ENCODE measurements at places on chromosomes 5 and 9.

- ATAC-seq: no peak
Measured at GRCh38 chr9:107712390-107712789, 222.8 kb upstream of the KLF4 start.

- ATAC-seq: no peak
Measured at GRCh38 chr5:107604990-107605389, 65.7 kb downstream of the EFNA5 start.

DNA sequence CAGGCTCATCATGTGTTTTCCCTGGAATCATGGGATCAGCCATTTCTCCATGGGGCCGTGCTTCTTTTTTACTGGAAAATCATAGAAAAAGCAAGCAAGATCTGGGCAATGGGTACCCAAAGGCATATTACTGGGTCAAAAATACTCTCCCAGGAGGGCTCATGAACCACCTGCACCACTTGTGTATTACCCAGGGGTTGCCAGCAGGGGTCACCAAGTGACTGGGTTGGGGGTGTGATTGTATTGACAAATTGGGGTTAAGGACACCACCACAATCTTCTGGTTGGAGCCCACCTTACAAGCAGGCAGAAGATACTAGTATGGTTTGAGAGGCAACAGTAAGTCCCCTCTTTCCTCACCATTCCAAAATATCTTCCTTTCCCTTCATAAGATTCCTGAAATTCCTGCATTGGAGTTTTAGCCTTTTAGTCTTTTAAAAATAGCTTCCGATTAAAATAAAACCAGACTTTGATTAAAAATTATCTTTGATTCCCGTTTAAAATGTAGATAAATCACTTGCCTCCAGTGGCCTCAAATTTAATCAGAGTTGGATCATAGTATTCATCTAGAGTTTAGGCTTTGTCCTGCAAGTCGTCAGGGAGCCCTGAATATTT lies 603.3 kb downstream of the KIF4B start:
- no peak for ATAC-seq

GRCh38 chr9:110801426-110801825 lies 132.8 kb downstream of the MUSK start:
- ATAC-seq: no peak

- ATAC-seq: no peak
Measured at GRCh38 chr9:80707120-80707519, 982.2 kb downstream of the TLE1 start.

- no peak for ATAC-seq
Measured at GRCh38 chr9:136950656-136951276, 1.3 kb upstream of the LCN12 start.

DNA sequence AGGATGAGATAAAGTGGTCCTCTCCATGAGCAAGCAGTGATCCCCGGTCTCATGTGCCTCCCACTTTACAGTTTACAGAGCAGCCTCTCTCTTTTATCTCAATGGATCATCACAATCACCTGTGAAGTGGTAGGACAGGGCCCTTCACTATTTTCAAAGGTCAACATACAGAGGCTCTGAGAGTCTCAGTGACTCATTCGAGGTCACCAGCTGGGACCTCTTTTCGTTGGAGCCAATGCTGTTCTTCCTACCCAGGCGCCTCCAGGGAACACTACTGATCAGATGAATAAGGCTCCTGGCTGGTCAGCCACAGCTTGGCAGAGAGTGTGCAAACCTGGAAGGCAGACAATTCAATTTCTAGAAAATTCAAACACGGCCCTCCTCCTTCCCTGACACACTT lies 16.6 kb downstream of the GGTA1 start:
- no peak for ATAC-seq

DNA sequence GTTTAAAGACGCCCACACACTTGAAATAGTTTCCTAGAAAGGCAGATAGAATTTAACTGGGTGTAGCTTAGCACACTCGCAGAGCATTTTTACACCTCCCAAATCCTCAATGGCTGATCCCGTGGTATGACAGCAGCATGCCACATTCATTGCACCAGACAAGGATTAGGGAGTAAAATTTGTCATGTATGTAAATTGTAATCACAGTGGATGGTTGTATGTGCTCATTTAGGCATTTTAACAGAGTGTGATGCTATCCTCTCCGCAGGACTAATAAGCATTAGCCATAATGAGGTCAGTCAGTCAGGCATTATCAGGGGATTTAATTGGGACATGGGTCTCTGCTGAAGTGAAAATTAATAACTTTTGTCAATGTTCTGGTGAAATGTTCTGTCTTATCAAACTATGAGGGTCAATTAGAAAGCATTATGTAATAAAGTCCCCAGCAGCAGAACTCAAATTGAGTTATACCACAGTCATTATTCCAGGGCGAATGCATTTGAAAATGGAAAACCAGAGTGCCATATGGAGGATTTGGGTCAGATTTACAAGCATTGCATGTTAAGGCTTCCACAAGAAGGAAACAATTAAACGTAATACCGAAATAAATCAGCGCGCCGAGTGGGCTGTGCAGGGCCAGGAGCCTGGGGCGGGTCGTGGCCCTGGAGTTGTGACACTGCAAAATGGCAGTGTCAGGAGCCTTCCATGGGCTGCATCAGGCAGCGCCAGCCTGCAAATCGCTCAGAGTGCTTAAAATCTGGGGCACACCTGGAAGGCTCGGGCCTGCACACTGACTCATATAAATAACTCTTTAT lies 602.2 kb downstream of the BNC2 start:
- ATAC-seq: no peak

DNA sequence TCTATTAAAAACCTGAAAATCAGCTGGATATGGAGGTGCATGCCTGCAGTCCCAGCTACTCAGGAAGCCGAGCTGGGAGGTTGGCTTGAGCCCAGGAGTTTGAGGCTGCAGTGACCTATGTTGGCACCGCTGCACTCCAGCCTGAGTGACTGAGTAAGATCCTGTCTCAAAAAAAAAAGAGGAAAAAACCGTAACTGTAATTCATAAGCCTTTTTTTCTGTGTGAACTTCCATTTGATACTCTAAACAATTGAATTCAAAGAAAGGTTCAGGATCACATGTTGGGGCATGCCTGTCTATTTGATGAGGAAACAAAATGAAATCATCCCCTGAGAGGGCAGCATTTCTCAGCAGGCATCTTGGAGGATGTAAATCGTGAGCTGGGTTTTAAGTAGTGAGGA lies 38.8 kb downstream of the ITGA2 start:
- ATAC-seq: no peak

DNA sequence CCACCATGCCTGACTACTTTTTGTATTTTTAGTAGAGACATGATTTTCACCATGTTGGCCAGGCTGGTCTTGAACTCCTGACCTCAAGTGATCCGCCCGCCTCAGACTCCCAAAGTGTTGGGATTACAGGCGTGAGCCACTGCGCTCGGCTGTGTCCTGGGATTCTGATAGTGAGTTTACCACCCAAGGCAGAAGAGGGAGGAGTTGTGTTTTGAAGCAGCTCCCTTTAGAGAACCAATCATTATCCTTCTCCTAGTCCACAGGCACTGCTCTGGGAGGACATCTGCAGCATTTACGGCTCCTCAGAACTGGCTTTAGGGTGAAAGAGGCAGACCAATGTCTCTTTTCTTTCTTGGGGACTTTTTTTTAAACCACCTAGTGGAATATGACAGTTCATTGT lies 5.7 kb downstream of the C9orf152 start:
- ATAC-seq: no peak

DNA sequence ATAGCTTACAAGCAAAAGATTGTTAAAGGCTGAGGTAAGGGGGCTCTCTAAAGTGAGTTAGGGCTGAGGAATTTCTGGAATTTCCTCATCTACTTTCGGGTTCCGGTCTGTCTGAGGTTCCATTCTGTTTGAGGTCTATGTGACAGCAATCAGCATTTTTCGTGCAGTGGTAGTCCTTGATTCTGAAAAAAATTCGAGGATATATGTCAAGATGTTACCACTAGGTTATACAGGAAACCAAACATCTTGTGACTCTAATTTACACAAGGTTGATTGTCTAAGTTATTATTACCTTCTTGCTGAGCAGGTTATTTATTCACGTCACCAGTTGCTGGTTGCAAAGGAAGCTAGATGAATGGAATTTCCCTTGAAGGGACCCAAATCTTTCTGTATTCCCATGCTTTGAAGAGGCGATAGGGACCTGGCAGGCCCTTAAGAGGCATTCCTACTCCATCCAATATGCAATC lies 35.2 kb downstream of the RLN2 start:
- no peak for ATAC-seq

DNA sequence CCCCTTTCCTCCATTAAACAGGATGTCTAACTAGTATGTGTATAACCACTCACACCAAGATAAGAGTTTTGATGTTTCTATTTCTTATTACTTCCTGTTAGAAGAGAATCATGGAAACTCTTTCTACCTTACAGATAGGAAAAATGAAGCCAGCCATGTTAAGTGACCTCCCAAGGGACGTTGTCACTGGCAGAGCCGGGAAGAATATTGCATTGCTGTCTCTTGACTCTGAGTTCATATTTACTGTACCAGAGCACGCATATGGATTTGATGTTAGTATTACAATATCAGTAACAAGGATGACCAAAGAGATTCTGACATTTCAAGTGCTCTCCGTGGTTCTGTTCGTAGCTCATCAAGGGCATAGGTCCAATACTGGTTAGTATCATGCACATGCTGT lies 12.5 kb upstream of the C5orf63 start:
- no peak for ATAC-seq
